ENCODE measurements at places on chromosomes 2 and 18.

DNA sequence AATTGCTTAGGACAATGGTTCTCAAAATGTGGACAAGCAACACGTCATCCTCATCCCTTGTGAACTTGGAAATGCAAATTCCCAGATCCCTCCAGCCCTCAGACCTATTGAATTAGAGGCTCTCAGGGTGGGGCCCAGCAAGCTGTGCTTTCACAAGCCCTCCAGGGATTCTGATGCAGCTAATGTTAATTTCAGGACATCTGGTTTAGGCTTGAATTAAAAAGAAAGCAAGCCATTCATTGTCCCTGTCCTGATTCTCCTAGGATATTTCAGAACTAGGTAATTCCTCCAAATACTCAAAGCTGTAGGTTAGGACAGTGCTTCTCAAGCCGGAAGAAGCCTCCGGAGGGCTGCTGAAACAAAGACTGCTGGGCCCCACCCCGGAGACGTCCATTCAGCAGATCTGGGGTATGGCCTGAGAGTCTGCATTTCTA lies 26.0 kb upstream of the GLI2 start:
- no peak for DNase-seq

DNA sequence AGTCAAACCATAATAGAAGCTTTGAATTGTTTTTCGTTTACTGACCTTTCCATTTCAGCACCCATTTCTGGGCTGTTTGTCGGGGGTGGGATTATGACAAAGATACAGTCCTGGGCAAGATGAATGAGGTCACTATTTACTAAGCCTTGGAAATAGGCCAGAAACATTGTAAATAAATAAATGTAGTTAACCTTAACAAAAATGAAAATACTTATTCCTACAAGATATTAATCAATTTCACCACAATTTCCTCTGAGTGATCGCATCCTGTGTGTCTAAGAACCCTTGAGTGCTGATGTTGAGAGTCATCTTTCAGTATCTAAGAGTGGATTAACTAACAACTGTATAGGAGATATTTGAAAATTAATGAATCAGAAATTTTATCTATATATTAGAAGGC lies 14.0 kb downstream of the ITGA4 start:
- no peak for DNase-seq

DNA sequence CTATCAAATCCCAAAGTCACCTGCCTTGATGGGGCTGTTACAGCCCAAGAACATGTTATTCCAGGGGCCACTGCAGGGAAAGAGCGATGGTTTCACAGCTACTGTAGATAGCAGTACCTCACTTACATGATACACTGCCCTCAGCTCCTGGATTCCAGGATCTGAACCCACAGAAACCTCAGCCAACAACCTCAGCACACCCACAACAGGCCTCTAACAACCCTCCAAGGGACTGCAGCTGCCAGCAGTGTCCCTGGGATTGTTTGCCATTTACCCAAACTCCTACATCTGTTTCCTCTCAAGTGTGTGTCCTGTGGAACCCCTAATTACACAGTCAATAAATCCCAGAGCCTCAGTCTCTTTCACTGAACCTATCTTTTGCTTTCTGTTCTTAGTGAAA lies 28.2 kb downstream of the OSBPL1A start:
- DNase-seq: no peak

DNA sequence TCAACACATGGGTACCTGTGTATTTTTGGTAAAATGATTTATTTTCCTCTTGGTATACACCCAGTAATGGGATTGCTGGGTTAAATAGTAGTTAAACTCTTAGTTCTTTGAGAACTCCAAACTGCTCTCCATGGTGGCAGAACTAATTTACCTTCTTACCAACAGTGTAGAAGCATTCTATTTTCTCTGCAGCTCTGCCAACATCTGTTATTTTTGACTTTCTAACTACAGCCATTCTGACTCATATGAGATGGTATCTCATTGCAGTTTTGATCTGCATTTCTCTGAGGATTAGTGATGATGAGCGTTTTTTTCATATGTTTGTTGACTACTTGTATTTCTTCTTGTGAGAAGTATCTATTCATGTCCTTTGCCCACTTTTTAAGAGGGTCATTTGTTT lies 180.6 kb downstream of the FSIP2 start:
- DNase-seq: no peak

DNA sequence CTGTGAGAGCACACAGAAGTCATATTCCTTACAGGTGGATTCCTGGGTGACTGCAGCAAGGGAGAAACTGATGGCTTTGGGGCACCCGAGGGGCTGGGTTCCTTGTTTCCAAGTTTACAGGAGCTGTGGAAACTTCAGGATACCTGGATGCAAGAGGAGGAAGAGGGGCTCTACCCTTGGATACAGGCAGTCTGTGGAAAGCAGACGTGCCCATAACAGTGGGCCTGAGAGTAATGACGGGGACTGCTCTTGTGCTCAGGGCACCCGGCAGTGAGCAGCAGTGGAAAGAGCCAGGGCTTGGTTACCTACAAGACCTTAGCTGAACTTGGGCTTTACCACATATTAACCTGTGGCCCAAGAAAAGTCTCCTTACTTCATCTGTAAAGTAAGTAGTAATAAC lies 102.2 kb upstream of the TGFA start:
- DNase-seq: no peak

DNA sequence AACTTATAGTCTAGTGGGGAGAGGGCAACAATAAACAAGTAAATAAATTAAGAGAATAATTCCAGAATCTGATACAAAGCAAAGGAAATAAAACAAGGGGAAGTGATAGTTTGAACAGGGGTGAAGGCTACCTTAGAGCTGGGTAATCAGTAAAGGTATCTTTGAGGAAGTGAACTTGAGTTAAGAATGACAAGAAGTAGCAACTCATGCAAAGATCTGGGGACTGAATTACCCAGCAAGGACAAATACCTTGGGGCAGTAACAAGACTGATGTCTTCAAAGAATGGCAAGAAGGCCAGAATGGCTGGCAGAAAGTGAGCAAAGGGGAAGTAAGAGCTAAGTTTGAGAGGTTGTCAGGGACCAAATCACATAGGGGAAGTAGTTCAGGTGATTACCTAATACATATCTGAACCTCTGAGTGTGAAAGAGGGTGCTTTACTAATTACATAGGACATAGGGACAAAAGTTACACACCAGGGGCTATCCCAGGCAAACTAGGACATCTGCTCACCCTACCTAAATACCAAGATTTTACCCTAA lies 244.6 kb upstream of the HNRNPA3 start:
- no peak for DNase-seq

DNA sequence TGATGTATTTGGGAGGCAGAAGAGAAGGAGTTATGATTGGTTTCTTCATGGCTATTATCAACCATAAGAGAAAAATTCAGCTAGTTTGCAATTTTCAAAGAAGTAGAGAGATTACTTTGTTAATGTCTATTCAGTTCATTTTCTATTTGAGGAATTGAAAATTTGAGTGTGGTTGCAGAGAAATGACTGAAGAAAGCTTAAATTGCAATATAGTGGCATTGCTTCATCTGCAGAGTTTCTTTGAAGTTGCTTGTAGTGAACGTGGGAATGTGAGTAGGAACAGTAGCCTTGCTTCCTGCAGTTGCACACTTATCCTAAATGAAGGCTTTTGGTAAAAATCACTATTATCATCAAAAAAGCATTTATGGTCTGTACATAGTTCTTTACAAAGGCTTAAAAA lies 14.7 kb upstream of the CYRIA start:
- no peak for DNase-seq

GRCh38 chr2:51410331-51410730 lies 378.4 kb upstream of the NRXN1 start:
- no peak for DNase-seq

DNA sequence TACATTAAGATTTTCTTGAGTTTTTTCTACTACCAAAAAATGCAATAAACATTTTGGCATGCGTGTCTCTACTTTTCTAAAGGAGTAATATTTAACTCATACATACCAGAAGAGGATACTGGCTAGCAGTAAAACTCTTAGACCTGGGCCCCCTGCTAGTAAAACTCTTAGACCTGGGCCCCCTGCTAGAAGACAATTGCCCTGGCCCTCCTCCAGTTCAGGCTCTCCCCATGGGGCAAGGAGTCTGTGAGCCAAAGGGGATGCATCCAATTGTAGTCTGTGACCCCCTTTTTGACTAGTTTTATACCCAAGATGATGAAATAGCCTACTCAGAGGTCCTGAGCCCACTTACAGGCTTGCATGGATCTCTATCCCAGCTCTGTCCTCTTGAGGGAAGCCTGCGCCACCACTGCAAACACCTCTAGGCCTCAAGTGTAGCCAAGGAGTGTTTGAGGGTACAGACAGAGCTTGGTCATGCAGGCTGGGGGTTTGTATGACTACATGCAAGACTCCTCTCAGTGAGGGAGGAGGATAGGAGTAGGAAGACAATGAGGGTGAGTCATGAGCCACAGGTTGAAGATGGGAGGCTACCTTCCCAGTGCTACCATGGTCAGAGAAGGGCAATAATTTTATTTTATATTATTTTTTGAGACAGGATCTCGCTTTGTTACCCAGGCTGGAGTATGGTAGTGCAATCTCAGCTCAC lies 45.2 kb upstream of the PGAP1 start:
- no peak for DNase-seq

GRCh38 chr18:63969942-63970808 lies at the start of gene SERPINB8:
Gene SERPINB8, plus strand, starts transcription at chr18:63970081. Its CDS starts 8,228 bp downstream, at chr18:63978309.
- DNase-seq: peak; percentile 92

GRCh38 chr2:25009954-25010353 lies 31.9 kb upstream of the EFR3B start:
- no peak for DNase-seq

- no peak for DNase-seq
These were observed 3.1 kb downstream of the CCL20 start for GRCh38 chr2:227816507-227817294.

DNA sequence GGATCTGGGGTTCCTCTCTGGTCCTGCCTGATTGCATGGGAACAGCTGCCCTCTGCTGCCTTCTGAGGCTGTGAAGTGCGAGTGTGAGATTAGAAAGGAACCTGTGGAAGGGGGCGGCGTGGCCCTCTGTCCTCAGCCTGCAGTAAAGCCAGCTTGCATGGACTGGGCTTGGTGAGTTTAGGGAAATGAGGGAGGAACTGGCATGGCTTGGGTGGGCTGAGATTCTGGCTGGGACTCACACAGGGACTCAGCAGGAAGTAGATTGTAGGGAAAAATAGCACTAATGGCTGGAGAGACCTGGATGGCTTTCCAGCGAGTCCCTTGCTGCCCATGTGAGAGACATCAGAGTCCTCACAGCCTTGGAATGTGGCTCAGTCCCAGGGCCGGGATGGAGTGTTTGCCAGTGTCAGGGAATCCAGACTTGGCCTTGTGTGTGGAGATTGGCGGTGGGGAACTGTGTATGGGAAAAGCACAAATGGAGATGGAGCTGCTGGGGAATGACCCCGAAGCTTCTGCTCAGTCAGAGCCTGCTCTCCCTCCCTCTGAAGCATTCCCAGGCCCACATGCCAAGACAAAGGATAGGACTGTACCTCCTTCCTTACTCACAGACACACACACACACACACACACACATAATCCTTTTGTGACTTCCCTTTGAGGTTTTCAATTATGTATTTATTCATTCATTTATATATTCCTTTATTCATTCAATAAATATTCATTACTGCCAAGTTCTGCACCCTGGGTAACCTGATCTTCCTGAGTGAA lies 115.4 kb downstream of the ACAA2 start:
- no peak for DNase-seq

DNA sequence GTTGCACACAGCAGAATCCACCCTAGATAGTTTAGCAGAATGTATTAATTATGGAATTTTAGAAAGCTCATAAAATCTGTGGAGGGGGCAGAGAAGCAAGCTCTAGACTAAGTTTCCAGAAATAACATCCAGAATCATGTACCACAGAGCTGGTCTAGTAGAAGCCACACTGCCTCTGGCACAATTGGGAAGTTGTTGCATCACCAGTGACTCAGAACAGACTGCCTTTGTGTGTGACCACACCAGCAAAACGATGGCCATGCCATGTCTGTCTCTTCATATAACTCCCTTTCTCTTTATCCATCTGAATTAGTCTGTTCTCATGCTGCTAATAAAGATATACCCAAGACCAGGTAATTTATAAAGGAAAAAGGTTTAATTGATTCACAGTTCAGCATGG lies 158.9 kb downstream of the CCDC148 start:
- no peak for DNase-seq

GRCh38 chr2:162734866-162735265 lies 103.7 kb downstream of the KCNH7 start:
- DNase-seq: no peak

- DNase-seq: peak; percentile 97
These were observed 1.2 kb upstream of the CABLES1 start for GRCh38 chr18:23133860-23134779.

DNA sequence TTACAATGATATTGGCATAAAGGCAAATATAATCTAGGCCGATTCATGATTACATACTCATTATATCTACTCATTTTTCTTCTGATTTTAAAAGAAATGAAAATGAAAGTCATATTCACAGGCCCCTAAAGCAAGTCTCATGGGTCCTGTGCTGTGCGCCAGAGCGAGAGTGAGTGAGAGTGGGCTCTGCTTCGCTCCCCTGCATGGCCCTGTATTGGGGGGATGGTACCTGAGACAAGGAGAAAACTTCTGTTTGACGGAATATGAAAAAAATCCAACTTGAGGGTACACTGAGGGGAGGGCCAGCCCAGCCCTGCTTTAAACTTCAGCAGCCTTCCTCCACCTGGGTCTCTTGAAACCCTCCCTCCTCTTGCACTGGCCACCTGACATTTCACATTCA lies 81.4 kb upstream of the RGPD5 start:
- DNase-seq: no peak

GRCh38 chr2:20423847-20424246 lies 23.0 kb upstream of the RHOB start:
- no peak for DNase-seq

- DNase-seq: no peak
These were observed 519 bp downstream of the TEX261 start for GRCh38 chr2:70994009-70994698.

GRCh38 chr2:168678153-168678853 lies 124.1 kb upstream of the NOSTRIN start:
- no peak for DNase-seq

DNA sequence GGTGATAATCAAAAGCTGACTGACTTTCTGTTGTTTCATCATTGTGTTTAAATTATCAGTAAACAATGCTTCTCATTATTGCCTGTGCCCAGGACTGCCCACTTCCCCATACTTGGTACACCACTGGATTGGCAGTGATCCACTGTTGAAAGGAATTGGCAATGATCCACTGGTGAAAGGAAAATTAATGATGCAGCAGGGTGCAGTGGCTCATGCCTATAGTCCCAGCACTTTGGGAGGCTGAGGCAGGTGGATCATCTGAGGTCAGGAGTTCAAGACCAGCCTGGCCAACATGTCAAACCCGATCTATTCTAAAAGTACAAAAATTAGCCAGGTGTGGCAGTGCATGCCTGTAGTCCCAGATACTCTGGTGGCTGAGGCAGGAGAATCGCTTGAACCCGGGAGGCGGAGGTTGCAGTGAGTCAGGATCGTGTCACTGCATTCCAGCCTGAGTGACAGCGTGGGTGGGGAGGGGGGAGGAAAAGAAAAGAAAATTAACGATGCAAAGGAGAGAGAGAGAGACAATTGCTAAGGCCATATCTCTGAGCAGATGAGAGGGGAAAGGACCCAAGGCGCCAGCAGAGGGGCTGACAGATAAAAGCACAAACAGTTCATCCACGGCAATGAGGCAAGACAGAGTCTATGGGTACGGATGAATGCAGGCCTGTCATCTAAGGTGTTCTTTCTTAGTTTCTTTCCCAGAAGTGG lies 10.2 kb upstream of the GTF2A1L start:
- DNase-seq: no peak

Measured in NCI-H748 treated with DMSO at 0.1 percent for 48 hours (cell line).